ENCODE measurements at places on chromosomes 12 and 14.

- no peak for DNase-seq
These were observed 1.1 kb downstream of the GPHN start for GRCh38 chr14:66508846-66509621.

DNA sequence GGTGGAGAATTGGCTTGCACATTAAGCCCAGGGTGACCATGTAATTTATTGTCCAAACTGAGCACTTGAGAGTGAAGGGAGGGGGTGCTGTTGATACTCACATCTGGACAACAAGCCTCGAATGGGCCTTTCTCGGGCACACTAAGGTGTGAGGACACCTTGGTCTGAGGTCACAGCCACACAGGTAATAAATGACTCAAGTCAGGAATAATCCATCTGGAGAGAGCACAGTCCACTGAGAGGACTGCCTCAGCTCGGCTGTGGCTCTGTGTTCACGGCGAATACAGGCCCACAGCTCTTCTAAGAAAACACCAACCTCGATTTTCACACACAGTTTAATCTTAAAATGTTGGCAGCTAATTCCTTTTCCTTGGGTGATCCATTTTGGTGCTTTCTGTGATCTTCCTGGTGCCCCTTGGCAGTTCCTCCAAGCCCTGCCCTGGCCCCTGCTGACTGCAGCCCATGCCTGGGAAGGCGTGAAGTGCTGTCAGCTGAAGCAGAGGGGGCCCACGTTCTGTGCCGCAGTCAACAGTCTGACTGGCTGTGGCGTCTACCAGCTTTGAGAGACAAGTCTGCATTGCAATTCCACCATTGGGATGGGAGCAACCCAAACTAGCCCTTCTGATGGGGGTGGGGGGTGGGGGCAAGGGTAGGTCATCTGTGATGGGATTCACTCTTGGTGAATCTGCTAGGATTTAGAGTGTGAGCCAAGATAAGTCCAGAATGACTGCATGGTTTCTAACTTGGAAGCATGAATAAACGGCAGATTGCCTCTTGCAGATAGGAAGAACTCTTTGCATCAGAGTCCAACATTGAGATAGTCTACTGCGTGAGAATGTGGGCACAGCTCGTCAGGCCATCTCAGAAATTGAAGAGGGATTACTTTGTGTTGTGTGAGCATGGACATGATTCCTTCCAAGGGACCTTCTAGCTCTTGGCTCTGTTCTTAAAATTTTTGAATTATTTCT lies 42.8 kb downstream of the ZNF664 start:
- no peak for DNase-seq

DNA sequence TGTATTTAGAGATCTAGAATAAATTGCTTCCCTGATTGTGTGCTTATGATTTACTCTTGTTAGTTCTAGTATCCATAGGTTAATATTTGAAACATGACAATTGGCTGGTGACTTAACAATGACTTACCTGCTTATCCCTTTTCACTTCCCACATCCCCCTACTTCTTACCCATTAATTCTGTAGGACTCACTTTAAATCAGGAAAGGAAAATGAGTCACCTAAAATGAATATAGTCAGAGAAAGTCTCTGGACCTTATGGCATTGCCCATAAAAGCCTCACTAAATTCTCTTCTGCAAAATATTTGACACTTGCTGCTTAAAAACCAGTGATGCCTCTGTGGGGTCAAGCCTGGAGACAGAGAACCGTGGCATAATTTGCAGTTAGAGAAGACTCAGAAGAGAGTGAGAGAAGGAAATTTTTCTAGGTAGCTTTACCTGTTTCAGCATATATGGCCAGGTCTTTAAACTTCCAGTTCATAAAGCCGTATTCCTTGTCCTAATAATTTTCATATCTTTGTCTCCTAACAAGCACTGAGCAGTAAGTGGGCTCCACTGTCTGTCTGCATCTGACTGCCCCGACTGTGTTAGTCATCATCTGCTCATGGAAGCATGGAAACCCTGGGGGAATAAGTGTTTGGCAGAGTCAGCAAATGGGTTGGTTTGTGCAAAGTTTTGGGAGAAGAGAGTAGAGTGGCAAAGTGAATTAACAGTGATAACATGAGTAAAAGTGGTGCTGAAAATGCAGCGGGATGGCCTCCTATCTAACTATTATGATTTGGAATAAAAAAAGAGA lies 294.4 kb downstream of the AKAP6 start:
- DNase-seq: peak; percentile 9

GRCh38 chr14:59332727-59333126 lies 132.5 kb downstream of the GPR135 start:
- DNase-seq: peak; percentile 58

- no peak for DNase-seq
These were observed 482.5 kb downstream of the FLRT2 start for GRCh38 chr14:86012461-86012860.

GRCh38 chr12:88970740-88971139 lies 381.6 kb downstream of the DUSP6 start:
- no peak for DNase-seq
